ENCODE measurements at places on chromosomes 3 and 15. TPM values are rescaled to one million over a fixed set of nuclear protein-coding genes. Genes with fewer than 3 reads are reported as not detected.

The SLC22A13 gene
- total RNA-seq = 0.64 TPM

The COL8A1 gene
- 2.2 TPM for total RNA-seq

The IMPG2 gene
- total RNA-seq = 0.08 TPM

The DUOX2 gene
- total RNA-seq = 29.3 TPM

The TMEM212 gene
- total RNA-seq = not detected

The CEMIP gene
- 17.3 TPM for total RNA-seq

The ITGA11 gene
- total RNA-seq = 0.48 TPM
